ENCODE measurements at places on chromosomes 7 and 10.
A peak's percentile ranks its signal among the peaks of the same experiment; 100 is the strongest.

DNA sequence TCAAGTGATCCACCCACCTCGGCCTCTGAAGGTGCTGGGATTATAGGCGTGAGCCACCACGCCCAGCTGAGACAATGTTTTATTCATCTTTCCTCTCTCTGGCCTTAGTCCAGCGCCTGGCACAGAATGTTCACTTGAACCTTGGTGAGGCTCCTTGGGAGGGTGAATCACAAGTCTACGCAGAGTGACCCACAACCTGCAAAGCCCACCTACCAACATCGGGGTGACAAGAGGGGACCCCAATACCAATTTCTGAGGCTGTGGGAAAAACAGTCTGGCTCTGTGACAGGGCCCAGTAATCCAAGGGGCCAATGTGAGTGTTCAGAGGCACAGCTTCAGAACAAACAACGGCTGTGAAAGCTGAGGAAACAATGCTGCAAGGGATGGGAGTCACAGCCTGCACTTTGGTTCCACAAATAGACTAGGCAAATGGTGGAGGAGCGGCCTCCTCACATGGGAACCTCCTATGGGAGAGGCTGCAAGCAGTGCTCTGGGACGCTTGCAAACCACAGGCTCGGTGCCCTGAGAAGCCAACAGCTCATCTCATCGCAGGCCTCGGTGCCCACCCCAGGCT lies 5.6 kb upstream of the MALSU1 start:
- DNase-seq: no peak

DNA sequence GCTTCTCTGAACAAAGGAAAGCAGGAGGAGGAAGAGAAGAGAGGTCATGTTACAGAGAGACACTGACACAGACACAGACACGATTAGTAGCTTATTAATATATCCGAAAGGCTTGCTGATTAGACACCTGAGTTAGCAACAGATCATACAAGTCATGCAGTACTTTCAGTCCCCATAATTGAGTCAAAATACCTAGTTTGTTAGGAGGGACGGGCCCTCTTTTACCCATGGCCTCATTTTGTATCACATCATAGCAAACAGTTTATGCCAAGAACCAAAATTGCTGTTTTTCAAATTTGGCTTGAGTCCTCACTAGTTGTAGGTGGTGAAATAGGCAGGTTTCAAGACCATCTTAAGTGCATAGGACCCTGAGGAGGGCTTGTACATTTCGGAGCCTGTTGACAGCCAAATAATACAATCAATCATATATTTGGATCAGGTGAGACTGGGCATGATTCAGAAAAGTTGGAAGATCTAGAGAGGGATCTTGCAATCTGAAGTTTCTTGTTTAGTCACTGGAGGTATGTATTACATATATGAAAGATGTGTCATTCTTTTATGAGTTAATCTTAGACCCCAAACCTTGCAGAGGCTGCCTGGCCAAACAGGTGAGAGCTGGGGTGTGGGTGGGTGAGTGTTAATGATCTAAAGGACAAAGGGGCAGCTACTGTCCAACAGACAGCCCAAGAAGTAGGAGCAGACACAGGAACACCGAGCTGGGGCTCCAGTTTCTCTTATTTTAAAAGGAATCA lies 65.4 kb downstream of the PRPF18 start:
- DNase-seq: no peak

DNA sequence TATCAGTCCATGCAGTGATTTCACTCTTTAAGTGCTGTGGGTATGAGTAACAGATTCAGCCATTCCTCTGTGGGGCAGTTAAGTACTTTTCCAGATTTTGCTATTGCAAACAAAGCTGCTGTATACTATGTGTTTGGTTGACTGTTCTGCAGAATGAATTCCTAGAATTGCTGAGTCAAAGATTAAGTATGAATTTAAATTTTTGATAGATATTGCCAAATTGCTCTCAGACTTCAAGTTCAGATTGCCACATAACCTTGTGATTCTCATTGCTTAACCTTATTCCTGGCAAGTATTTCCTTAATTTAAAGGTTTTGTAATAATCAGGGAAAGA lies 21.6 kb upstream of the SAR1A start:
- DNase-seq: no peak

- DNase-seq: no peak
Measured at GRCh38 chr10:97333351-97333600, 1.3 kb downstream of the FRAT2 start.

DNA sequence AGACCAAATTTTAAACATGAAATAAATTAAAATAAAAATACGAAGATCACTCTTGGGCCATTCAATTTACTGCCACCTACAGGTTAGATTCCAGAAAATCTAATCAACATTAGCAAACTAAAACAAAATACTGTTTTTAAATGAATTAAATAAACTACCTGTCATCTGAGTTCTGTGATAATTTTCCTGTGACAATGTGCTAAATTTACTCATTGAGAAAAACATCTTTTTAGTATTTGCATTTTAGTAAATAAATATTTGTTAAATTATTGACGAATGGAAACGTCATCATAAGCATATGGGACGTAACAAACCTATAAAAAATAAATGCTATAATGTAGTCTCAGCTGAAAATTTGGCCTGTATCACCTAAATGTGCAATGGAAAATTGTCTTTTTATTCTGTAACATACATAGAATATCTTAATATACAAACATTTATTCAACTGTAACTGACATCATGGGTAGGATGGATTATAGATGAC lies 72.1 kb downstream of the ITGB8 start:
- DNase-seq: no peak

DNA sequence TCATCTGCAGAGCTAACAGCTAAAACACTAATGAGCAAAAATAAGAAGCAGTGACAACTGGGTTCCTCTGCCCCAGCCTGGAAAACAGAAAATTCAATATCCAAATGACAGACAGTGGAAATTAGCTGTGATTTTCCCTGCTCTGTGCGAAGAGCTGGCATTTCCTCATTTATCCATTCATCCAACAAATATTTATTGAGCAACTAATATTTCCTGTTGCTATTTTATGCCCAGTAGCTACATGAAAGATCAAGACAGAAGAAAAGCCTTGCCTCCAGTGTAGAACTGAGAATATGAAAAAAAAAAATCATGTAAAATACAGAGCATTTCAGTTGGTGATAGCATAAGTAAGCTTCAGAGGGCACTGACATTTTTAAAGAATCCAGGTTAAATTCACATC lies 140.9 kb downstream of the ABCA13 start:
- DNase-seq: no peak

DNA sequence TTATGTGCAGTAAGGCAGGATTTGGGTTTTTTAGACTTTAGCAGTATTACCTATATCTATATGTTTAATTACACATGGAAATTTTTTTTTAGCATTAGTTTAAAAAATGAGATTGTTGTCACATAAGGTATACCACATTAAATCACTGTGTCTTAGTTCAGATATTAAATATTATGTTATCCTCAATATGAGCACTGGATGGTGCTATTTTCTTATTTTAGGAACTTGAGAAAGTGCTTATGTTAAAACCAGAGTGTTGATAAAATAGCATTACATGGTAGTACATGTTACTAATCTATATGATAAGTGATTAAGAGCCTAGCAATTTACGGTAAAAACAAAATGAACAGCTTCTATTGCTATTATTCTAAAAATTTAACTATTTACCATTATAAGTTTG lies 28.8 kb downstream of the MIOS start:
- no peak for DNase-seq

DNA sequence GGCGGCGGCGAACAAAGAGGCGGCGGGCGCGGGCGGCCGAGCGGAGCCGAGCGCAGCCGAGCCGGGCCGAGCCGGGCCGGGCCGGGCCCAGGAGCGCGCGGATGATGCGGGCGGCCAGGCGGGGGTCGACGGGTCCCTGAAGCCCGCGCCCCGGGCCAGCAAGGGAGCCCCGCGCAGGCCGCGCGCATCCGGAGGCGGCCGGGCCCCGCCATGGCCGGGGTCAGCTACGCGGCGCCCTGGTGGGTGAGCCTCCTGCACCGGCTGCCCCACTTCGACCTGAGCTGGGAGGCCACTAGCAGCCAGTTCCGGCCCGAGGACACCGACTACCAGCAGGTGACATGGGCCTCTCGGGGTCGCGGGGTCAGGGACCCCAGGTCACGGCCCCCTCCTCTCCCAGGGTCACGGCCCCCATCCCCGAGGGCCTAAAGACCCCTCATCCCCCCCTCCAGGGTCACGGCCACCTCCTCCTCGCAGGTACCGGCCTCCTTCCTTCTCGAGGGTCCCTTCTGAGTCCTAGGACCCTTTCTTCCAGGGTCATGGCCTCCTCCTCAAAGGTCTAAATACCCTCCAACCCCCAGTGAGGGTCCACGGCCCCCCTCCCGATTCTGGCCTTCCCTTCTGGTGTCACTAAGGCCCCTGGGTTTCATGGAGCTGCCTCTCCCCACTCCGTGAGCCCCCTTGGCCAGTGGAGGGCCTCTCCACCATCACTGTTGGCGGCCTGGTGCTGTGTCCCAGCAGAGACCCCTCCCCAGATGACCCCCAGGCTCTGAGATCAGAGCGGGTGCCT lies at the start of gene TTYH3:
Gene TTYH3, plus strand, starts transcription at position 41 of the 787 bp plus-strand sequence. Its CDS starts 170 bp downstream, at position 211.
- no peak for DNase-seq

DNA sequence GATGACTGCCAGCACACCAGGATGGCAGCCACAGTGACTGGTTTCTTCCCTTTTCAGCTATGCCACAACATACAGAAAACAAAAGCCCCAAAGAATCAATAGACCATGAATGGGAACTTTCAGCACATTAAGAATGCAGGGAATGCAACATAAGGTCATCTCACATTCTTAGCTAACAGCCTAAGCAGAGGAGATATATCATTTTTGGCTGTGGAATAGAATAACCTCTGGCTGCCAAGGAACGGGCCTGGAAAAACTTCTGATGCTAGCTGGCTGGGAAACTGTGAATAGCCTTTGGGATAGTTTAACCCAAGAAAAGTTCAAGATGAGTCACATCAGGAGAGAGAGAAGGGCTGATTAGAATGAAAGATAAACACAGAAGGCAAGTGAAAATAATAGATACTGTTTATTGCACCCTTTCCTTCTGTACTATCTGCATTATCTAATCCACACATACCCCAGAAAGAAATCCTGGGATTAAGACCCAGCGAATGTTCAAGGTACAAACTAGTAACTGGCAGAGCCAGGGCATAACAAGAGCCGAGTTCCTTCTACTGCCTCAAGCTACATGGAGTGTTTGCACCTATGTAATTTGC lies 169.2 kb downstream of the SEMA3A start:
- DNase-seq: peak; percentile 60

GRCh38 chr7:113608782-113609181 lies 310.0 kb downstream of the PPP1R3A start:
- no peak for DNase-seq

- no peak for DNase-seq
Measured at GRCh38 chr10:127306479-127306878, 110.1 kb upstream of the INSYN2A start.

GRCh38 chr7:42227021-42227420 lies 10.0 kb downstream of the GLI3 start:
- no peak for DNase-seq

DNA sequence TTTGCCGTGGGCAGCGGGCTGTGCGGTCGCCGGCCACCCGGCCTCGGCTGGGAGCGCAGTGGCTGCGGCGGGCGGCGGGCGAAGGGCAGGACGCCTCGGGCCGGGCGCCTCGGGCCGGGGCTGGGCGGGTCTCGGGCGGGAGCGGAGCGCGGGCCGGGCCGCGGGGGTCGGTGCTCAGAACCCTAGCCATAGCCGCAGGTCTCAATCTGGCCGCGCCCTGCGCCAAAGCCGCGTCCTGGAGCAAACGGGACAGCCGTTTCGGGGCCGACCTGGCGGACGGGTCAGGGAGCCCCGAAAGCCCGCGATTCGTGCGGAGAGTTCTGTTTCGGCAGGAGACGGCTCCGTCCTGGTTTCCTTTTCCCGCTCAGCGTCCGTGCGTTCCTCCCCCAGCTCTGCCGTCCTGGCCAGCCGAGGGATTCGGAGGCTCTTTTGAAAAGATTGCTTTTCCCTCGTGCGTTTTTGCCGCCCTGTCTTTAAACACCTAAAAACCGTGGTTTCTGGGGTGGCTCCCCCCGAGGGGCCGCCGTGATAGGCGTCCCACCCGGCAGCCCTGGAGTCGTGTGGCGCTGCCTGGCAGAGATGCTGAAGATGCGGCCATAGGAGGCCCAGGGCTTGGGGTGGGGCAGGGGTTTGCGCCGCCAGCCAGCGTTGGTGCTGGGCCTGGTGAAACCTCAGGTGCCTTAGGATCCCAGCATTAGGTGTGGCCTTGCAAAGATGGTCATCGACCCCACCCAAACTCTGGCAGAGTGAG lies 727 bp downstream of the RET start:
- no peak for DNase-seq

GRCh38 chr7:40866601-40867000 lies 731.8 kb downstream of the SUGCT start:
- DNase-seq: no peak

DNA sequence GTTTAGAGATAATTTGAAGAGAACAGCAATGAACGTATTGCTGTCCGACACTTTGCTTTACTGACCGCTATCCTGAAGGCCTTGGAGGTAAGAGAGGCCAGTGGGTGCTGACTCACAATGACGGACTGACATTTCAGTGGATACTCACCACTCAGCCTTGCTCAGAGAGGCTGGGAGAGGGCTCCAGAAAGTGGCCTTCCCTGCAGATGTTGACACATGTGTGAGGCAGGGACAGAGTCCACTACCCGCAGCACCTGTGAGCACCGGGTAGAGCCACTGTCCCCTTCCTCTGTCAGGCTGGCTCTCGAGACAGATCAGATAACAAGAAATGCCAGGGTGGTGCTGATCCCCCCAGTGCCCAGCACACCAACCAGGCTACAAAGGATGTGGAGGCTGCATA lies 75.0 kb downstream of the GPR26 start:
- no peak for DNase-seq

- DNase-seq: no peak
Measured at GRCh38 chr7:5774790-5775189, 6.7 kb downstream of the RNF216 start.

GRCh38 chr10:127987467-127988380 lies 80.8 kb downstream of the PTPRE start:
- no peak for DNase-seq

GRCh38 chr7:36207451-36208291 lies 54.6 kb downstream of the EEPD1 start:
- DNase-seq: no peak

GRCh38 chr10:73581918-73582317 lies 9.2 kb downstream of the USP54 start:
- DNase-seq: no peak

DNA sequence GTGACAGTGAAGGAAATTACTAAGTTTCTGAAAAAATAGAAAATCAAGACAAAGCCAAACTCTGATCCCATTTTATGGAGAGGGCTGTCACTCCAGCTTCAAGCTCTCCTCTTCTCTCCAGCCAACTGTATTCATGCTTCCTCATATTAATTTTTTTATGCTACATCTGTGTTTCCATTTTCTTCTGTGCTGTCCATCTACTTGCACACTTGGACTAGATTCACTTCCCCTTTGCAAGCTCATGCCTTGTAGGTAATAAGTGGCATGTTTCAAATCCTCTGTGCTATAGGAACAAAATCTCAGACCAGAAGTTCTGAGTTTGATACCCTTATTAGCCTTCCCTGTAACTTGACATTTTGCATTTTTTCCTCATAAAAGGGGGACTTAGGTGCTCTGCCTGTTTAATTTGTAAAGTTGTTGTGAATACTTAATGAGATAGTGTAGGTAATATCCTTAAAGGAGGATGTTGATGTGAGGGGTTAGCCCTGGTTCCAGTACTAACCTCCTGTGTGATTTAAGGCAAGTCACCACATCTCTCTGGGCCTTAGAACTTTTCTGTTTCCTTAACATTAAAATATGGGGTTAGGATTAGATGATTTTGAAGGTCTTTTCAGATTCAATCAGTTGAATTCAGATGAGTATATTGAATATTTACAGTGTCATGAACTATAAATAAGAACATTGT lies 358.8 kb downstream of the BBS9 start:
- DNase-seq: no peak
